ENCODE measurements at places on chromosomes 1 and 21.

- DNase-seq: no peak
Measured at GRCh38 chr1:119184972-119185371, 44.5 kb upstream of the WARS2 start.

DNA sequence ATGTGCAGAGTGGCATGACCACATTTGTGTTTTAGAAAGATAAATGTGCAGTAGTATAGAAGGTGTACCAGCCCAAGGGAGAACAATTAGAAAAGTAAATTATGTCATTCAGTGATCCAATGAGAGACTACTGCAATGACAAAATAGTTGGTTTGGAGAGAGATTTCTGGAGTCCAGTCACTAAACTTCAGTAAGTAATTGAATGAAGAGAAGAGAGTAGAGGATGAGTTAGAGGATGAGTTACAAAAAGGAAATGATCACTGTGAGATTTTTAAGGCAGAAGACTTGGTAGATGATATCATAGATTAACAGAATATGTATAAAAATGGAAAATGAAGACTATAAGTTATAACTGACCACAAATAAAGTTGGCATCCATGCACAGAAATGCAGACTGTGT is 8.4 kb downstream of the CR2 start:
- DNase-seq: no peak

DNA sequence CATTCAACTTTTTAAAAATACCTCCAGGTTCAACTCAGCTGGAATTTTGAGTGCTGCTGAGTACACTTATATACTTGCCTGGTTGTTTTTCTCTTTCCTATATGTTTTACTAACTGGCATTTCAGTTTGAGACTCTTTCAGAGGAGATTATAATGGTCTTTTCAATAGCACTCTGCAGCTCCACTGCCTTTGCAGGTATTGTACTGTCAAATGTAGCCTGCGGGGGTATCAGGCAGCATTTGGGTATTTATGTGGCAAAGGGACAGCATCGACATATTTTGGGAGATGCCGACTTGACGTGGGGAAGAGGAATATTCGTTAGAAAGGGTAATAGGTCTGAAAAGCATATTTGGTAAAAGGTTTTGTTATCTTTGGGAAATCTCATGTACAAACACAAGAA is 11.1 kb upstream of the TGFBR3 start:
- DNase-seq: no peak

DNA sequence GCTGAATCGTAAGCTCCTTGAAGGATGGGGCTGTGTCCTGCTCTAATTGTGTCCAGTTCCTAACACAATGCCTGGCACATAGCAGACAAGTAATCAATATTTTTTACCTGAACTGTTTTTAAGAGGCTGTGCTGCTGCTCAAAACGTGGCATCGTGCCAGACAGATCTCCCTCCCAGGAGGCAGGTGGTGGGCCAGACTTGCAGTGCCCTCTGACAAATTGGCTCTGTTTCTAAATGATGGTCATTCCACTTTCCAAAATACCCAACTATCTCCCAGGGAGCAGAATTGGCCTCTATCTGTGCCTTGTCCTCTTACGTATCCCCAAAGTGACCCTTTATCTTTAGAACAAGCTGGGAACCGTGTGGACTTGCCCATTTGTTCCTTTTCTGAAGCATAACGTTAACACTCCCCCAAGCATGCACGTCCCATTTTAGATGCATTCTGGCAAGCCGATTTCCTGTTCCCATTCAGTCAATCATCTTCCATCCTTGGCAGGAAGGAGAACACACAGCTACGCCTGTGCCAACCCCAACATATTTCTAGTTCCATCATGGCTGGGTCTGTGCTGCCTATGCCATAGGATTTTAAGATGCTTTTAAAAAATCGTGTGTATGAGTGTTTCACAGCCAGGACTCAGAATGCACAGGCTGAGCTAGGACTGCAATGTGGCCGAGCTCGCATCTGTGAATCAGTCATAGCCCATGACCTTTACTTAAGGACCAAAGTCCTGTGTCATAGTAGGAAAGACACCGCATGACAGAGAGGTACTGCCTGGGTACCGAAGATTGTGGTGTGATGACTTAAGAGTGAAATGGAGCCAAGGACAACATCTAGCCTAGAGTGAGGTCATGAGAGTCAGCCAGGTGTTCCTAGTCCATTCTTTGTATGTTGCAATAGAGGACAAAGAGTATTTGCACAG is 408.6 kb downstream of the PRDM2 start:
- DNase-seq: no peak

GRCh38 chr1:183685112-183685713 is 32.1 kb upstream of the APOBEC4 start:
- peak; percentile 69 for DNase-seq

Data from inflammatory macrophage (primary cell).